Stimulated activated CD8-positive, alpha-beta memory T cell treated with anti-CD3 and anti-CD28 coated beads, Interleukin-15, amount 100 ng/mL, for 24 hours (primary cell): ENCODE measurements at places on chromosomes 5 and 9.

DNA sequence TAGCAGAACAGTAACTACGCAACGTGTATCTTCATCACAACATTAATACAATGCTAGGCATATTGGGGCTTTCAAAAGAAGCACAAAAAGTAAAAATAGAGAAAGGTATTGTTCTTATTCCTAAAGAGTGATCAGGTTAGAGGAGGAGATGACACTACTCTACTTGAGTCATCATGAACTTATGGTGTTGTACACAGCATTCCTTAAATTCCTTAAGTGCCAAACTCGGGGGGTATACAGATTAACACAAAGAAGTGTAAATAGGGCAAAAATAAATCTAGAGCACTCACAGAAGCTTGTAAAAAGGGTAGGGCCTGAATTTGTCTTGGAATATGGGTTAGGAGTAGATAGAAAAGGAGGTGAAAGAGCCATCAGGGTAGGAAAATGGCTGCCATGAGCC is 308.0 kb upstream of the DAP start:
- DNase-seq, result no peak

GRCh38 chr5:168291964-168292785 is 730 bp downstream of the WWC1 start:
- no peak for DNase-seq

DNA sequence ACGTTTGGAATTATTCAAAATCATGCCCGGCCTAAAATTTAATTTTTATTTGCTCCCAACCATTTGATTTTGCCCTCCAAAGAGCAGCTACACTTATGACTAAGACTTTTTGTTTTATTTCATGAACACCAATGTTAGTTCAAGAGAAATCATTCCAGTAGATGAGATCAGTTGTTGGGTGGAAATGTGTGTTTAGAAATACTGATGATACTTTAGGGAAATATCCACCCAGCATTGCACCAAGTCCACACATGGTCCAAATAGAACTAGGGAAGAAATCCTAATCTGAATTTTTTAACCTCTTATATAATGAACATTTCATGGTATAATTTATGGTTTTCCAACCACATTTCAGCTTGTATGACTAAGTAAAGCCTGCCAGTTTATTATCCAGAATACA is 28.3 kb upstream of the GOLPH3 start:
- DNase-seq, result no peak

GRCh38 chr9:37904445-37905130 is 661 bp upstream of the SLC25A51 start:
- DNase-seq, result no peak

DNA sequence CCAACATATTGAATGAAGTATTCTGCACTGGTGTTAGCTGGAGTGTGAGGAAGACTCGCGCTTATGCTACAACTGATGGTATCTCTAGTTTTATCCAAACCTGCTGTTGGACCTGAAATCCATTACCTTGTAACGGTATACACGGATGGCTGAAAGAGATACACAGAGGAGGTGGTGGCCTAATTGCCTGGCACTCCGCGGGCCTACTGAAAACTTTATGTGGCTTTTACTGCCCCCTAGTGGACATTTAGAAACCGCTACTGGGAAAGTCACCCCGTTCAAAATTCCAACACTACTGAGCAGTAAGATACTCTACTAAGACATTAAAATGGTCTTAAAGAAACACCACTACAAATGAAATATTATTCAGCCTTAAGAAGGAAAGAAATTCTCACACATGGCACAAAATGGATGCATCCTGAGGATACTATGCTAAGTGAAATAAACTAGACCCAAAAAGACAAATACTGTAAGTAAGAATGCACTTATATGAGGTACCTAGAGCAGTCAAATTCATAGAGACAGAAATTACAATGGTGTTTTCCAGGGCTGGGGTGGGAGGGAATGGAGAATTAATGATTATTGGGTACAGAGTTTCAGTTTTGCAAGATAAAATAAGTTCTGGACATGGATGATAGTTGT is 100.4 kb downstream of the TTLL11 start:
- no peak for DNase-seq

DNA sequence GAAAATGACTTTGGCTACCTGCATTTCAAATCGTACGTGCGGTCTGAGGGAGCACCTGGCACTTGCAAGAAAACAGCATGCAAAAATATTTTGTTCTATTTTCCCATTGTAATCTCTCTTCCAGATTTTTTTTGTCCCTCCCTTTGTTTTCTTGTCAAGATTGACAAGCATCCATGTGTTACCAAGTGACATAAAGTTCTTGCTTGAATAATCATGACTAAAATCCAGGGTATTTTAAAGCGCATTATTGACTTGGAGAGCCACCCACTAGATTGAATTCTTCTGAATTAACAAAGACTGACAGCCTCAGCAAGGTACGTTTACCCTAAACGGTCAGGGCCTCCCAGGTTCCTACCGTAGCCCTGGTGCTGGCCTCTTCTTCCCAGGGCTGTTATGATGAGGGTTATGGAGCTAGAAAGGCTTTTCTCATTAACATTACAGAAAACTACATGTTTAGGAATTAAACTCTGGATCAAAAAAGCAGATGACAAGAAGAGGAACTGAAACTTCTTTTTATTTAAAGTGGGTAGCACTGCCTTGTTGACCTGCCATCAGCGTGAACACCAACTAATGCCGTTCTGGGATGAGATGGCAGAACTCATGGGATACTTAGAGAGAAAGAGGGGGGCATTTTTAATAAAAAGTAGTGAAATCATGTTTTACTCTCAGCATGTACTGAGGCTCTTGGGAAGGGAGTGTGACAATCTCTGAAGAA is 297.0 kb downstream of the EFNA5 start:
- no peak for DNase-seq

GRCh38 chr9:116355153-116355921 is 201.7 kb downstream of the PAPPA start:
- DNase-seq, result no peak

DNA sequence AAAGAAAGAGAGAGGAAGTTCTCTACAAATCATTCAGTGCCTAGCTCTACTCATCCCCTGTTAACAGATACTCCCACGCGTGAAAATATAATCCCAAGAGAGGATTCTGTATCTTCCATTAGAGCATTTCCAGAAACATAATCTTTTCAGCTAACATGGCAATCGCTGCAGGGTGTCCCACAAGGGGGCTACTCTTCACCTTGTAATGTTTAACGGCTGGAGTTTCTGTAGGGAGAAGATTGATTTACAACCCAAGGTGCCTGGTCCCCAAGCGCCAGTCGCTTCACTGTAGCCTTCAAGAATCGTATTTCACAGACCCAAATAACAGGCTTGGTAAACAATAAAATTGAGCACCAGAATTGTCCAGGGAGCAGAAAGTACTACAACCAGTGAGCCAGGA is 318.7 kb downstream of the TLE1 start:
- DNase-seq, result no peak

- no peak for DNase-seq
These were observed 1090.4 kb downstream of the PTPRD start for GRCh38 chr9:9522406-9522805.

GRCh38 chr5:14382640-14383039 is 199.0 kb upstream of the OTULINL start:
- no peak for DNase-seq

DNA sequence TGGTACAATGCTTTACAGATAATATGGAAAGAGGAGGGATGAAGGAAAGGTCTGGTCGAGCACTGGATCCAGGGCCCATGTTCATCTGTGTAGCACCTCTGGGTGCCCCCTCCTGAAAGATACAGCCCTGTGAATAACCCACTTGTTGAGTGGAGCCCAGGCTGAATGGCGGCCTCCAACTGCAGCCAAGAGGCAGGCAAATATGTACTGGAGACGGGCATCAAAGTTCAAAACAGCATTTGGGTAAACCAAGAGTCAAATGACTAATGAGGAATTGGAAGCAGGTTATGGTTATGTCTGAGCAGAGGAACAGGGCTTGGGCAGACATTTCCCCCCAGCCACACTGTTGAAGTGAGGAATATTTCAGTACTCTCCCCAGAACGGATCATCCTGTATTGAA is 1.1 kb downstream of the C9 start:
- no peak for DNase-seq

- DNase-seq, result no peak
These were observed at the start of gene FAM78A for GRCh38 chr9:131276094-131276888. Gene FAM78A (minus strand): TSS chr9:131276510. CDS start chr9:131276179, 331 bp downstream.

DNA sequence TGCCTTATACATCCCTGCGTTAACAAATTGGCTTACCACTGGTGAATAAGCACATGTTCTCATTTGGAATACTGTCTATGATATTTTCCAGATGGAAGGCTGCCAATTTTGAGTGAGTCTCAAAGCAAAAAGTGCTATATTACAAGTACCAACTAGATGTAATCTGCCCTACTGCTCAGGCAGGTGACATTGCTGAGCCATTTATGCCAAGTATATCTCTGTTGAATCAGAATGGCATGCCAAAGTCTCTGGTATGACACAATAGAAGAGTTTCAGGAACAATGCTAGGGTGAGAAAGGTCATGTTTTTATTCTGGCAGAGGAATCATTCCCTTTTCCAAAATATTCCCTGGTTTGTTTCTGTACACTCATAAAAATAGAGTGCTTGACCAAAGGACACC is 356.5 kb downstream of the CDH9 start:
- no peak for DNase-seq

- no peak for DNase-seq
These were observed 144.9 kb downstream of the CDK5RAP2 start for GRCh38 chr9:120435091-120435490.

- no peak for DNase-seq
These were observed 47.1 kb downstream of the ABLIM3 start for GRCh38 chr5:149188383-149188782.

- no peak for DNase-seq
These were observed 24.1 kb downstream of the IL33 start for GRCh38 chr9:6239694-6240093.

DNA sequence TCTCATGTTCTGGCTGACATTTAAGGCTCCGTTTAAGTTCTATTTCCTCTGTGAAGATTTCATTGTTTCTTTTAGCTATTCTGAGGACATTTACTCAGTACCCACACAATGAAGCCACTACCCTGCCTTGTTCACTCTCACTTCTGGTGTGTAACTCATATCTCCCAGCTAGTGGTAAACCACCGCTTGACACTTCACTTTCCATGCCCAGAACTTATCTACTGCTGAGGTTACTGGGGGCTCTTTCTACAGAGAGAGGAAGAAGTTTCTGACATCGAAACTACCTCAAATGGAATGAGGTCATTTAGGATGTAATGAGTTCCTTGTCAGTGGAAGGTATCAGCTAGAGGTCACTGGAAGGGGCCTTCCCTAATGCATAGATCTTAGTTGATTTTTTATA is 501.5 kb downstream of the DMAC1 start:
- DNase-seq, result no peak

DNA sequence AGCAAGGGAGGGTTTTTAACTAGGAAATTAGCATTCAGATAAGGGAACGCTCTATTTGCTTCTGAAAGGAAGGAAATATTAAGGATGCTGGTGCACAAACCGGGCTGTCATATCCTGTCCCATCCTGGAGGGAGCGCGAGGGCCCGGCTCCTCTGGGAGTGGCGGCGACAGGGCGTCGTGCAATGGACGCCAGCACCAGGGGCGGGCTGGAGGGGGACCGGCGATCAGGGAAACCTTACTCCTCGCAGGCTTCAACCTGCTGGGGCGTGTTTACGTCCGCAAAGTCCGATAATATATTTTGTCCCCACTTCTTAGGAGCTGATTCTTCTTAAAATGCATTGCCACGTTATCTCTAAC is 197.1 kb upstream of the TBCA start:
- DNase-seq, result no peak

- DNase-seq, result no peak
These were observed 184.5 kb upstream of the TLE4 start for GRCh38 chr9:79387101-79387835.

DNA sequence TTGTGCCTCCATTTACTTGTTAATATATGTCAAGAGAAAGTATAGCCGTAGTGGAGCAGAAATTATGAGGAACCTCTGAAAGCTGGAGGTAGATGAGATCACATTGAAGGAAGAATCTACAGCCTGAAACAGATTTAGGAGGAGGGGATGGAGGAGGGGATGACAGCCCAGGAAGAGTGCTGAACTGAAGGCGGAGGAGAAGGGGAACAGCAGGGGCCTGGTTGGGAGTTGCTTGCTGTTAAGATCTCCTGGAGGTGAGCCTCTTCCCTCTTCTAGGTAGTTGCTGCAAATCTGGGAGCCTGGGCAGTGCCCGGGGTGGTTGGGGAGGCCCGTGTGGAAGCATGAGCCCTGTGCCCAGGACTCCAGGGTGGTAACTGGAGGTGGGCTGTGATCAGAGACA is 111.8 kb upstream of the SEMA6A start:
- no peak for DNase-seq

DNA sequence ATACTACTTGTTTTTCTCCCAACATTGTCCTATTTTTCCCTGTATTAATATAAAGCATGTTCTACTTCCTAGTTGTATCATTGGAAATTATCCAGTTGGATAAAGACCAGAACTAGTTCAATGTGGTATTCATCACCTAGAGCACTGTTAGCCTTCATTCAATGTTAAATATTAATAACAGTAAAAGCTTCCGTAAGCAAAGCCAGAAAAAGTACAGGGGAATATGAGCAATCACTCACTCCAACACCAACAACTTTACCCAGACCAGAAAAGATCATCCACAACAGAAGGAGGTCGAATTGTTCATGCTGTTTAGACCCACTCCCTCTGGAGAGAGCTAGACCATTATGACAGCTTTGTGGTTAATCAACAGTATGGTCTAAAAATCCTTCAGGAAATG is 728.4 kb downstream of the MAT2B start:
- DNase-seq, result no peak

DNA sequence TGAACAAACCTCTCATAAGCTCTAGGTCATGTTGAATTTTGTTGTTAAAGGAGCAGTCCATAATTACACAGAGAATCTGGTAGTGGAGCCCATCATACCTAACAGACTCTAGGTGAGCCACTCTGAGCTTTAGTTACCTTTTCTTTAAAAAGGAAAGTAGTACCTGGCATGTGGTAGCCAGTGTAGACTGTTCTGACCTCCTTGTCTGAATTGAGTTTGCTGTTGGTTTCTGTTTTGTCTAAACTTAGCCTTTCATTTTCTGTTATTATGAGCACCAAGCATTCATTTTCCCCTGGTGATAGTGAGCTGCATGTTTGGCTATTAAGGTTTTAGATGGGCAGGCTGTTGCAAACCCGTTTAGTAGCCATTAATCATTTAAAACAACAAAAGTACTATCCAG is 112.2 kb downstream of the MAST4 start:
- DNase-seq, result no peak

- no peak for DNase-seq
These were observed 291.4 kb upstream of the SLC30A5 start for GRCh38 chr5:68802430-68802829.

DNA sequence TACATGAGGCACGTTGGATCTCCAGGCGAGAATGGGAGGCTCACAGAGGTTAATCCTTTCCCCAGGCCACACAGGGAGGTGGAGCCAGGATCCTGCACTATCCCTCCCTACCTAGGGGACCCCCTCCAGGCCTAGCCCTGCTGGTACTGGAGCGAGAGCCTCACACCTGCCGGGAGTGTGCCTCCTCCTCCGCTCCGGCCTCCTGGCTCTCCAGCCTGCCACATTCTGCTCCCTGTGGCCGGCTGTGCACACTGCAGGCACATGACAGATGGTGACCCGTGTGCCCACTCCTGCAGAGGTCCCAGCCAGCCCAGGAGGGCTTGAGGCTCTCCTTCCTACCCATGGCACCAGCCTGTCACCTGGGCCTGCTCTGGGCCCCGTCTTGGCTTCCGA is 93.4 kb downstream of the RXRA start:
- DNase-seq, result no peak
